Breast epithelium (tissue), 4 donors: ENCODE measurements at places on chromosomes 6 and 20. TPM values are rescaled to one million over a fixed set of nuclear protein-coding genes. Genes with fewer than 3 reads are reported as not detected.

KCNS1 gene
- total RNA-seq, result not detected

DNA sequence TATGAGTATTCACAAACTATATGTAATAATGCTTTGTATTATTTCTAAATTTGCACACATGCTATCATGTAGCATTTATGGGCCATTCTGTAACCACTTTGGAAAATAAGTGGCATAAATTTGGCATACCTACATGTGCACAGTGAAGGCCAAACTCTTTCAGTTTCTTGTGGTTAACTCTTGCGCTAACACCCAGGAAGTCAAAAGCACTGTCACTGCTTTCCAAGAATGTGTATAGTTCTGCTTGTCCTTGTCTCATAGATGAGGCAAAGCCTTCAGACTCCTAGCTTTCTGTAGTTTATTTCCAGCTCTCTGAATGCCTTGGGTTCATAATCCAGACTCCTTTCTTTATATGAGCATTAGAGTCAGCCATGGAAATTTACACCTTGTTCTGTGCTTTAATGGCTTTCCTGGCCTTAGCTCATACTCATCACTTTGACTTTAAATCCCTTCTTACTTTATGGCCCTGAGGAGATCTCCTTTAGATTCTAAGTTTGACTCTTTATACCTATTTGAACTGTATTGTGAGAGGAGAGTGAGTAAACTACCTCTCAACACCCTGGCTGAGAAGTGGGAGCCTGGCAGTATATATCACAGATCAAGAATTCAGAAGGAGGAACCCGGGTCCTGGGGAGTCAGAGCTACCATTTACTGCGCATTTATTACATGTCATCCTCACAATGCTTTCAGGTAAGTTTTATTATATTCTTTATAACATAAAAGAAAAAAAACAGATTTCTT, 949 bp upstream of the SLC17A3 start:
- no peak for DNase-seq

DNA sequence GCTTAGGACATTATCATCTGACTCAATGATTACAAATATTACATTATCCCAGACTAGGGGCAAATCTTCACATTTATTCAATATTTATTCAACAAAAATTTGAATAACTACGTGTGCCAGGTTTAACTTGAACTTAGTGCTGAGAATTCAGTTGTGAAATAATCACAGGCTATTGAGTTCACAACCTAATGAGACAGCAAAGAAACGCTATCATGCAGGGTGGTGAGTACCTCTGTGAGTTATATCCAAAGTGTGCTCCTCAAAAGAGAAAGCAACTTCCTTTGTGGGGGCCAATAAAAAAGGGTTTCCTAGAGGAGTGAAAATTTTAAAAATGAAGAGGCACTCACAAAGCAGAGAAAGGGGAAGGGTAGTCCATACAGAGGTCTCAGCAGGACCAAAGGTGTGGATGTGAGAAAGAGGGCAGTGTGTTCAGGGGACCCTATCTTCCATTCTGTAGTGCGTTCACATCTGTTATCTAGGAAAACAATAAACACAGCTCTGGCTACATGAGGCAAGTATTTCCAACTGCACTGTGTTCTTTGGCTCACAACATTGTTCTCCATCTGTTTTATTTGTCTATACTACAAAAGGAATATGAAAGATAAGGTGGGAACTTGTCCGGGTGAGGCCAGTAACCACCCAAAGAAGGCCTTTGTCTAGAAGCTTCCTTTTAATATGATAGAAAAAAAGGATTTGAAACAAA, 155.4 kb upstream of the MARCKS start:
- no peak for DNase-seq

DNA sequence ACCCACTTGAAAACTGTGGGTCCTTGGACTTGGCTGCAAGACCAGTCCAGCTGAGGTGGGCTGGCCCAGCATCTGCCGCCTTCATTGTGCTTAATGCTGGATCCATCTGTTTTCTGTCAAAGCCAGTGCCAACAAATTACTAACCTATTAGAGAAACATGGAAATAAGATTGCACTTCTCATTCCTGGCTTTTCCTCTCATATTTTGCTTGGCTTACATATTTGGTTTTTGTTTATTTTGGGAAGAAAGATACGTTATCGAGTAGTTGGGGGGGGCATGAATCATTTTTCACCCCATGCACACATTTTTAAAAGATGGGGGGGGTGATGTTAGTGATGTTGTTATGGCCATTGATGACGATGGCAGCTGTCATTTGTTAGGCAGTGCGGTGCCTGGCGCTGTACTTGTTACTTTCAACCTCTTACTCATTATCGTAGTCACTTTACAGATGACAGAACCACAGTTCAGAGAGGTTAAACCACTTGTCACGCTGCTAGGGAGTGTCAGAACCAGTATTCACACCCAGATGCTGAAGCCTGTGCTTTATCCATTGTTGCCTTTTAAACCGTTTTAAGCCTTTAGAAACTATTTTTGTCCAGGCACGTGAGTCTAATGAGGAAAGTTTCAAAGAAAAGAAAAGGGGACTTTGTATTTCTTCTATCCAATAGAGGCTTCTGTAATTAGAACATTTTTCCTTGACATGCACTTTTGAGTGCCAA, 180.0 kb downstream of the TMEM242 start:
- no peak for DNase-seq

DNA sequence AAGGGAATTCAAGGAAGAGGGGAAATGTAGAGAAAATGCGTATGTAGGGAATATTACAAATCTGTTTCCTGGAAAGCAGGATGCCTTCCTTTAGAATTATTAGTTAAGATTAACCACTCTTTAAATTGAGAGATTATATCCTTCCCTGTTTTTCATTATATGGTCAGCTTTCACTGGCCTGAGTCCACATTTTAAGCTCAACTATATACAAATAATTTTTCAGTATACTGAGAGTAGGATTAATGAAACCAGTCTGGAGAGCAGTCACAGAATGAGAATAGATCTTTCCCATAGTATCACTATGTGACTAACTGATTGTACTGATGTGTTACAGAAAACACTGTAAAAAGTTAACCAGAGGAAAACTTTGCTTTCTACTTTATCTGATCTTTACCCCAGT, 306.3 kb downstream of the LAMA2 start:
- no peak for DNase-seq

DNA sequence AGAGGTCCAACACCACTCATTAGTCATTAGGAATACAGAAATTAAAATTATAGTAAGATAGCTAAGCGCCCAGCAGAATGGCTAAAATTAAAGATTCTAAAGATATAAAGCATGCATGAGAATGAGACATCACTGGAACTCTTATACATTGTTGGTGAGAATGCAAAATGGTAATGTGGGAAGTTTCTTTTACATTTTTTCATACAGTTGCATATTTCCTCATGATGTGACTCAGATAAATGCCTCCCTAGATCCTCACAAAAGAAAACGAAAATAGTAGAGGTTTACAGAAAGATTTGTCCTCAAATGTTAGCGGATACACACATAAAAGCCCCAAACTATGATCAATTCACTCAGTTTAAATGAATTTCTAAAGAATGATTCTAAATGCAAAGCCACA, 633.7 kb upstream of the GJE1 start:
- DNase-seq, result no peak
